Activated naive CD8-positive, alpha-beta T cell treated with anti-CD3 and anti-CD28 coated beads for 36 hours (primary cell): ENCODE measurements at places on chromosomes 5 and 9. TPM values are rescaled to one million over a fixed set of nuclear protein-coding genes. Genes with fewer than 3 reads are reported as not detected.

- peak; percentile 32 for DNase-seq
- peaks cover 25% of the 10 kb centered on the region for H3K4me1 ChIP-seq
- H3K4me3 ChIP-seq, result peak overlapping the region; percentile 85
- peaks cover 29% of the 10 kb centered on the region for H3K36me3 ChIP-seq
Measured at GRCh38 chr5:138466125-138466899, 1.0 kb downstream of the EGR1 start.

The CARD9 gene
- total RNA-seq, result 1.8 TPM

DNA sequence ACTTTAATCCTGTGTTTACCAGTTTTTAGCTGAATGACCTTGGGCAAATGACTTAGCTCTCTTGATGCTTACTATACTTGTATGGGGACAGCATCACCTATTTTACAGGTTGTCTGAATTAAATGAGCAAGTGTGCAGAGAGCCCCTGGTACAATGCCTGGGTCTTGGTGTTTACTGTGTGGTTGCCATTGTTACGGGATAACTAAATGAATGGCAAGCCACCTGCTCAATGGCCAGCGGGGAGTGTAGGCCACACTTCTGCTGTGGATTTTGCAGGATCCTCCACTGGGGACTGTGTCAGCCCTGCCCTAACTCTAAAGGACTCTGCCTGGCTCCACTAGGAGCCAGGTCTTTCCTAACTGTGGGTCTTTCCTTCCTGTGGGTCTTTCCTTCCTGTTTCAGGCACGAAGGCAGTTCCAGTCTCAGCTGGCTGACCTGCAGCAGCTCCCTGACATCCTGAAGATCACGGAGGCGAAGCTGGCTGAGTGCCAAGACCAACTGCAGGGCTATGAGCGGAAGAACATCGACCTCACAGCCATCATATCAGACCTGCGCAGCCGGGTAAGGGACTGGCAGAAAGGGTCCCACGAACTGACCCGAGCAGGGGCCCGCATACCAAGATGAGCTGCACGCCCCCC, 10.3 kb upstream of the GLE1 start:
- no peaks in the 10 kb centered on the region for H3K4me1 ChIP-seq
- DNase-seq, result no peak
- H3K27ac ChIP-seq, result no peak overlapping the region

- H3K27me3 ChIP-seq, result no peaks in the 10 kb centered on the region
- no peak overlapping the region for H3K4me3 ChIP-seq
- H3K36me3 ChIP-seq, result no peaks in the 10 kb centered on the region
- no peak overlapping the region for H3K27ac ChIP-seq
- no peak for DNase-seq
Measured at GRCh38 chr5:36363101-36363500, 61.4 kb upstream of the RANBP3L start.
